Astrocyte of the hippocampus (primary cell): ENCODE measurements at places on chromosomes 11 and 22.

DNA sequence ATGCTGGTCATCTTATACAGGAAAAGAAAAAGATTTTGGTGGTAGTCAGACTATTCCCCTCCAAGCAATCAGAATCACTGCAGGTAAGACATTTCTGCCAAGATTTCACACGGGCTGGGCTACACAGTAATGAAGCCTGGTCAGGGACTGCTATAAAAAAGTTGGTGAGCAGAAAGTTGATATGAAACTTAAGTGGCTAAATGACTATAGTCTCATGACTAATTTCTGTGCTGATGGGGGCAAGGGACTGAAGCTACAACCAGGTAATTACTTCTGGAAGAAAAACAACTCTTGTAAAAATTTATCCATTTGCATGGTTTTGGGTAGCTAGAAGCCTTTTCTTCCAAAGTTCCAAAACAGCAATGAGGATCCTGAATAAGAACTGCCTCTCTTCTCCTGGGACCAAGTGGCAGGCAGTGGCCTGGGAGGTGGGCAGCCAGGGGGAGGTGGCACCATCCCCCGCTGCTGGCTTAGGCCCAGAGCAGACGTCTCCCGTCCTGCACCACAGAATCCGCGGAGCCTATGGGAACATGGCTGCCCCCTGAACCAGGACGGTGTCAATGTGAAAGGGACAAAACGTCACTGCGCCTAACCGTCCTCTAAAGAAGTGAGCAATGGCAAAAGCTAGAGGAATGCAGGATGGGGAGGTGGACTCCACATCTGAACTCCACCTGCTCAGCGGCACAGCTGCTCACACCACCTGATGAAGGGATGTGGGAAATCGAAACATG, 122.6 kb upstream of the LMO1 start:
- no peak for DNase-seq

- peak; percentile 94 for DNase-seq
Measured at GRCh38 chr11:120306519-120307242, 18.4 kb upstream of the TLCD5 start.

- no peak for DNase-seq
Measured at GRCh38 chr11:19602406-19602805, 110.2 kb upstream of the NAV2 start.

DNA sequence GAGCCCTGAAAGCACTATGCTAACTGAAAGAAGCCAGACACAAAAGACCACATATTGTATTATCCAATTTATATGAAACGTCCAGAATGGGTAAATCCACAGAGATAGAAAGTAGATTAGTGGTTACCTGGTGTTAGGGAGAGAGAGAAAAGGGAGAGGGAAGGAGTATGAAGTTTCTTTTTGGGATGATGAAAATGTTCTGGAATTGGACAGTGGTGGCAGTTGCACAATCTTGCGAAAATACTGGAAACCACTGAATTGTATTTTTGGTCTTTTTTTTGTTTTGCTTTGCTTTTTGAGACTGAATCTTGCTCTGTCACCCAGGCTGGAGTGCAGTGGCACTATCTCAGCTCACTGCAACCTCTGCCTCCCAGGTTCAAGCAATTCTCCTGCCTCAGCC, 63.5 kb downstream of the MRTFA start:
- DNase-seq, result no peak

GRCh38 chr22:29945435-29945834, 62.5 kb downstream of the MTMR3 start:
- no peak for DNase-seq

GRCh38 chr22:25750569-25751173, 8.7 kb downstream of the MYO18B start:
- DNase-seq, result no peak

- no peak for DNase-seq
Measured at GRCh38 chr22:36234919-36235318, 4.4 kb downstream of the APOL2 start.

- no peak for DNase-seq
Measured at GRCh38 chr11:128471138-128471661, 116.2 kb downstream of the ETS1 start.

DNA sequence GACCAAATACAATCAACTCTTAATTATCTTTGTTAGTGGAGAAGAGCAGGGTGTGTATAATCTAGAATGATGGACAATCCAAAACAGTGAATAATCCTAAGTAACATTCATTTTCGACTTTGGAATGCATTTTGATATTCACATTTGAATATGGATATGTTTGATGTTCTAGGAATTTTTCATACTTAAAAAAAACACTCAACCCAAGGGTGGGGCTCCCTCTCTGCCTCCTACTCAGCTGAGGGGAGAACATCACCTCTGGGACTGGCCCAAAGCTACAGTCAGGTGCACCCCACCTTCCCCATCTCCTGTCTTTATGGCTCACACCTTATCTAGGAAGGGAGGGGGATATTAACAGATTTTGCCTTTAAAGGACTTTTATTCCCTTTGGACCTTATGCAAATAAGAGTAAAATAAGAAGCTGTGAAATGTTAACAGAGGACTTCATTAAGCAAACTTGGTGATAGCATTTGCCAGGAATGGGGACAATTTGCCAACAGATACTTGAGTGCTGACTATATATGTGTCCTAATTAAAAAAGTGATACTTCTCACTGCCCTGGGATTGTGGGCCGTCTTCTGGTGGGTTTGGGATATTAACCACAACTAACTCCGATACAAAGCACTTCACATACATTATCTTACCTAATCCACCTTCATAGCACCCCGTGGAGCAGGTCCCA, 187.0 kb downstream of the ST3GAL4 start:
- DNase-seq, result peak; percentile 48

- DNase-seq, result no peak
Measured at GRCh38 chr11:128291007-128291406, 296.4 kb downstream of the ETS1 start.

DNA sequence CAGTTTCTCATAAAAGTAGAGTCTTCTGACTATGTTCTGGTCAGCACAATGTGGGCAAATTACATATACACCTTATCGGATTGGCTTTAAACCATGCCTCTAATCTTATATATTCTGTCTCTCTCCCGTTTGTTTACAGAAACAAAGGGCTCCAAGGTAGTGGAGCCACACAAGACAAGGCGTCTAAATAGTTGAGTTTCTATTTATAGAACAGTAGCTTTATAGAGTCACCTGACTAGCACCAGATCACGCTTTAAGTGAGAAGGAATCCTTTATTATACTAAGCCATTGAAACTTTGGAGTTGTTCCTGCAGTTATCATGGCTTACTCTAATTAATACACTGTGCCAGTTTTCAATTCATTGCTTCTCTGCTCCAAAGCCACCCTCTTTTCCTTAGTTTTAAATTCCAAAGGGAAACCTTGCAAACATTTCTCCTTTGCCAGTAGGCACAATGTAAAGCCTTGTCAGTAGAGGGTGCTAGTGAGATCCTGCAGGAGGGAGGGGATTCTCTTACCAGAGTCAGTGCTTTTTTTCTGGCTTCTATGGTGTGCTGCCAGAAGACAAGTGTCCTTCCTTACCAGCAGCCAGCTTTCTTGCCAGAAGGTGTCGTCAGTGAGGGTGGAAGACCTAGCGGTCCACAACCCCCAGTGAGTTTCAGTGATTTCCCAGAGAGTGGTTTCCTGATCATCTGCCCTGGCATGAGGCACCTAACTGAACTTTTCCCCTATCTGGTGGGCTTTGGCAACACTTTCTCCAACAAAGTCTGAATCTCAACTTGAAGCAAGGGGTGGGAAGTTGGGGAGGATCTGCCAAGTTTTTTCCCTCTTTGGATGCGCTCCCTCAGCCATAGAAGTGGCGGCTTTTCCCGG, 71.7 kb downstream of the RAB38 start:
- DNase-seq, result peak; percentile 20

- DNase-seq, result peak; percentile 98
Measured at GRCh38 chr11:2533587-2534133, 88.9 kb downstream of the KCNQ1 start.

- no peak for DNase-seq
Measured at GRCh38 chr22:46953968-46954765, 191.7 kb downstream of the TBC1D22A start.

DNA sequence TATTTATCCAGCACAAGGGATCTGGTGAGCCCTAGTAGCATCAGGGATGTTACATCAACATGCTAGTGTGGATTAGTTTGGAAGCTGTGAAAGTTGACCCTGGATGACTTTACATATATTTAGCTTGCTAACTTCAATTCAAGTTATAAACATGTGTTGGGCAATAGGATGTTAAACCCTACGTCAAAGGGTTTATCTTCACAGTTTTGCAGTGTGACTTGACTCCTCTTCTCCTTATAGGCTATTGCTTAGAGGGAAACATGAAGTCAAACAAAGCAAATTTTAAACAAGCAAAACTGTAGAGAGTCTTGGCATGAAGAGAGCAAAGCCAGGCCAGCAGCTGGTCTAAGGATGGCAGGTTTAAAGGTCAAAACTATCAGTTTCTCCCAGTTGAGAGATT, 11.3 kb upstream of the CTSC start:
- no peak for DNase-seq

- no peak for DNase-seq
Measured at GRCh38 chr11:30587269-30587812, 1.2 kb upstream of the MPPED2 start.

DNA sequence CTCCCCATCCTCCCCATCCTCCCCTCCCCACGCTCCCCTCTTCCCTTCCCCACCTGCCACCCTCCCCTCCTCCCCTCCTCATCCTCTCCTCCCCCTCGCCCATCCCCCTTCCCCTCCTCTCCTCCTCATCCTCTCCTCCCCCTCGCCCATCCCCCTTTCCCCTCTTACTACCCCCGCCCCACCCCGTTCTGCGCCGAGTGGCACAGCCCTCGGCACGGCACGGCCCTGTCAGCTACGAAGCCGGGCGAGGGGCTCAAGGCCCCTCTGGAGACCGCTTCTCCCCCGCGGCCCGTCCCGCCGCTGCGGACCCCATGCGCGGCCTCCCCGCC, 449.9 kb downstream of the OPCML start:
- DNase-seq, result peak; percentile 16

GRCh38 chr11:73478737-73479347, 102.6 kb downstream of the RELT start:
- peak; percentile 49 for DNase-seq

- peak; percentile 85 for DNase-seq
Measured at GRCh38 chr22:38835888-38836301, 7.9 kb downstream of the NPTXR start.

DNA sequence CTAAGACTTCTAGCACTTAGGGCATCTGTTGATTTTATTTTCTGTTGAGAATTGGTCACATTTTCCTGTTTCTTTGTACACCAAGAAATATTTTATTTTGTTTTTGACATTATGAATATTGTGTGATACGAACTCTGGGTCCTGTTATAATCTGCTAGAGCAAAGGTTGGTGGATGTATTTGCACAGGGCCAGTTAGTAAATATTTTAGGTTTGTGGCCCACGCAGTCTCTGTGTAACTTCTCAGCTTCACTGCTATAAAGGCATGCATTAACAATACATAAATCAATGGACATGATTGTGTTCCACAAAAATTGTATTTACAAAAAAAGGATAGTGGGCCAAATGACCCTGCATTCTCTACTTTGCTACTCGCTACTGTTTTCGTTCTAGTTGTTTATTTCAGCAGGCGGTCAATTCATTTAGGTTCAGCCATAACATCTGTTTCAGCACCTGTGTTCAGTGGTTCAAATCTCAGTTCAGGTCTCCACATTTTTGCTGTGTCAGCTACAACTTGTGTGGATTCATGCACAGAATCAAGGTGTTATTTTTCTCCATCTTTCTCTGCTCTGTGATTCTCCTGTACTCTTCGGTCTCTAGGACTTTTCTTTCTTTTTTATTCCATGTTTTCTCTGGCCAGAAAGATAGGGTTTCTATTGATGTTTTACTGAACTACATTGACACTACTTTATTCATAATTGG, 786.2 kb downstream of the ETS1 start:
- DNase-seq, result no peak

- no peak for DNase-seq
Measured at GRCh38 chr22:39233710-39234471, 10.9 kb downstream of the PDGFB start.

- no peak for DNase-seq
Measured at GRCh38 chr11:133746663-133747306, 98.5 kb downstream of the SPATA19 start.

DNA sequence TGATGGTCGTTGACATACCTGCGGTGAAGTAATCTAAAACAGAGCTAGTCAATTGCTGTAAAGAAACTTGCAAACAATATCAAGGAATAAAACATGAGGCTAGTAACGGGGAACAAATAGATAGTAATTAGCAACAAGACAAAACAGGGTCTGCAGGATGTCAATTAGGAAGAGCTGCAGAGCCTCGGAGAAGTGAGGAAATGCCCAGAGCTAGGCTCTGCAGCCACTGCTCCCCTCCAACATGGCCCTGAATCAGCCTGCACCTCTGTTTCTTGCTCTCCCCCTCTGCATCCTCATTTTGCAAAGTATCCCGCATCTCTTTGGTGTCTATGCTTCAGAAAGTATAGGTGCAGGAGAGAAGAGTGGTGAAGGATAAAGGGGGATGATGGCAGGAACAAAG, 507.4 kb upstream of the FAT3 start:
- DNase-seq, result no peak

- no peak for DNase-seq
Measured at GRCh38 chr11:46827995-46828394, 18.1 kb downstream of the CKAP5 start.

- no peak for DNase-seq
Measured at GRCh38 chr11:14079011-14079410, 116.5 kb downstream of the SPON1 start.

DNA sequence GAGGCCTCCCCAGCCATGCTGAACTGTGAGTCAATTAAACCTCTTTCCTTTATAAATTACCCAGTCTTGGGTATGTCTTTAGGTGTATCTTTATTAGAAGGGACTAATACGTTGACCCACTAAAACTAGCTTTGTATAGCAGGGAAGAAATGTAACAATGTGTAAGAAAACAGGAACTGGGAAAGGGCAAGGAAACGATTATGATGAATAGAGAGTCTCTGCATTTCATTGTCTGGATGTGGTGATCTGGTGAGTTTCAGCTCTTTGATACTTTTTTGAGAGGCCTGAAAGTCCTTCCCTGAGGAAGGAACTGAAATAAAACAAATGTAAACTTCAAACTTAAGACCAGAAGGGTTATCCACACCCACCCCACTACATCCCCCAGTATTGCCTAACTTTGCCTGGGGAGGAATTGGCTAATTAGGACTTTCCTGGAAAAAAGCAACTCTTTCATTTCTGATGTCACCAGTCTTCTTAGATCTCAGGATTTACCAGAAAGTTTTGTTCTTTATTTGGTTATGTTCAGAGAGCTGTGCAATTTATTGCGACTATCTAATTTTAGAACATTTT, 119.0 kb downstream of the LDLRAD3 start:
- DNase-seq, result no peak

GRCh38 chr22:21970037-21970799, 12.4 kb downstream of the TOP3B start:
- no peak for DNase-seq

GRCh38 chr11:60314635-60315321, 12.3 kb upstream of the MS4A6E start:
- no peak for DNase-seq

DNA sequence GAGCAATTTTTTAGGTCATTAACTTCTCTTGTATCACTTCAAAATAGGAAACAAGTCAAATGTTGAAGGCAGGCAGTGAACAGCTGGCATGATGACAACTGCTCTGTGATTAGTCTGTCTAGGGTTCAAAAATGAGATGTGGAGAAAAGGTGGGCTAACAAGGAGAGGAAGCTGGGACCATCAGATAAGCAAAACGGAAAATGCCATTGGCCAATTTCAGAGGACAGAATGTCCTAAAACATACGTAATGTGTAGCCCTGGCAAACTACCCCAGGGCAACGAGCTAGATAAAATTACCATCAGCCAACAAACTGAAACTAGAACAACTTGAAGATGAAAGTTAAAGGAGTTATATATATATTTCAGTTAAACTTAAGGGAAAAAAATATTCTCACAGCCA, 93.2 kb downstream of the RELT start:
- DNase-seq, result no peak

- no peak for DNase-seq
Measured at GRCh38 chr22:25120761-25121212, 78.9 kb upstream of the CRYBB3 start.
